ENCODE measurements at places on chromosomes 12 and 14.

GRCh38 chr12:29066011-29066588 is 83.0 kb upstream of the FAR2 start:
- no peak for DNase-seq

DNA sequence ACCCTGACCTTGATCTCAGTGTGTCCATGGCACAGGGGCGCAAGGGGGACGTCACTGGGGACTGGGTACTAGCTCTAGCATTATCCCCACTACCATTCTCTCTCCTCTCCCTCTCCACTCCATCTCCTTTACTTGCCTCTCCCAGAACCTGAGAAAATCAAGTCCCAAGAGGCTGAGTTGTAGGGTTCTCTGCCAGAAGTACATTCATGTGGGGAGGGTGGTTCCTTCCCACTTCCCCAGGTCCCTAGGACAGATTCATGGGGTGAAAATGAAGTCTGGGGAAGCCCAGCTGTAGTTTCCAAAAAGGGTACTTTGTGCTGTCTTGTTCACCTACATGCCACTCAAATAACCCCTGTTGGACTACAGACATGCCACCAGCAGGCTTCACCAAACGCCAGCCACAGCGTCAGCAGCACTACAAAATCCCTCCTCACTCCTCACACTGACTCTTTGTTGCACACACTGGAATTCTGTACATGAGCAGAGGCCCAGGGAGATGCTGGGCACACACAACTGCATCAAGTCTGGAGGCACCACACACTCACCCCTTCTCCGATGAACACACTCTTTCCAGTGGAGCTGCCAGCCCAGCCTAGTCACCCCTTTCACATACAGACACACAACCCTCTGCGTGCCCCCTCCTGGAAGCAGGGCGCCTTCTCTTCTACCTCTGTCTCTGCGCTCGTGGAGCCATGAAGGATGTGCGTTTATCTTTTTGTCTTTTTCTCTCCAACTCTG is 6.9 kb downstream of the RARG start:
- no peak for DNase-seq

- no peak for DNase-seq
Measured at GRCh38 chr12:106192659-106193393, 54.1 kb upstream of the NUAK1 start.

GRCh38 chr12:60399064-60399463 is 803.2 kb downstream of the SLC16A7 start:
- DNase-seq = no peak

GRCh38 chr14:24080142-24080530 is 8.8 kb downstream of the CPNE6 start:
- no peak for DNase-seq

Data from effector memory CD4-positive, alpha-beta T cell (primary cell).